G401 (cell line): ENCODE measurements at places on chromosomes 5 and 9. TPM values are rescaled to one million over a fixed set of nuclear protein-coding genes. Genes with fewer than 3 reads are reported as not detected.

The OTP gene
- not detected in 2 replicates for total RNA-seq

The BARHL1 gene
- not detected in 2 replicates for total RNA-seq

The ATP10B gene
- total RNA-seq = not detected in 2 replicates

The LECT2 gene
- total RNA-seq = not detected in 2 replicates

The PRR7 gene
- 19.5 and 30.8 TPM in 2 replicates for total RNA-seq

The TERT gene
- total RNA-seq = 0.85 and 1.5 TPM in 2 replicates

The SLC6A3 gene
- not detected in 2 replicates for total RNA-seq

The RETREG1 gene
- not detected in 2 replicates for total RNA-seq

The SLC36A2 gene
- total RNA-seq = not detected in 2 replicates

The C9orf153 gene
- 0.07 TPM in 1 of 2 replicates, not detected in the other for total RNA-seq

The TAS2R1 gene
- not detected in 2 replicates for total RNA-seq

The PCSK5 gene
- total RNA-seq = 4.9 and 5.3 TPM in 2 replicates

The PCDHAC1 gene
- 6.5 and 9.5 TPM in 2 replicates for total RNA-seq

The SHOC1 gene
- total RNA-seq = not detected in 2 replicates

The PCA3 gene
- not detected in 2 replicates for total RNA-seq

The INVS gene
- total RNA-seq = 18.6 and 27.0 TPM in 2 replicates

The CDC14B gene
- total RNA-seq = 20.1 and 23.5 TPM in 2 replicates

The LRRC19 gene
- not detected in 2 replicates for total RNA-seq

The IGFBPL1 gene
- 1.3 TPM in 1 of 2 replicates, not detected in the other for total RNA-seq

The BRD9 gene
- total RNA-seq = 47.8 and 68.7 TPM in 2 replicates

The ANKRD31 gene
- total RNA-seq = 1.8 and 2.8 TPM in 2 replicates

The LMX1B gene
- 53.5 and 89.1 TPM in 2 replicates for total RNA-seq

The GRIA1 gene
- total RNA-seq = not detected in 2 replicates

The FOXI1 gene
- not detected in 2 replicates for total RNA-seq

The FAM169A gene
- total RNA-seq = 247 and 301 TPM in 2 replicates

The FOXD4L3 gene
- not detected in 2 replicates for total RNA-seq

The CDKN2B gene
- 0.61 and 2.6 TPM in 2 replicates for total RNA-seq

The OCLN gene
- 3.3 and 7.8 TPM in 2 replicates for total RNA-seq

The PANK3 gene
- total RNA-seq = 30.7 and 44.6 TPM in 2 replicates

The ORM2 gene
- not detected in 2 replicates for total RNA-seq

The GFPT2 gene
- 1.2 and 2.4 TPM in 2 replicates for total RNA-seq

The DIPK1B gene
- total RNA-seq = 65.0 and 69.9 TPM in 2 replicates

The NR4A3 gene
- not detected in 2 replicates for total RNA-seq

The CCDC187 gene
- total RNA-seq = 0.55 and 0.61 TPM in 2 replicates

The SLC2A6 gene
- total RNA-seq = 5.5 and 6.8 TPM in 2 replicates

The C5orf58 gene
- not detected in 2 replicates for total RNA-seq

The PCDHGC5 gene
- total RNA-seq = 0.14 and 0.18 TPM in 2 replicates

The NUDT2 gene
- 27.5 and 50.5 TPM in 2 replicates for total RNA-seq

The NEK6 gene
- total RNA-seq = 26.6 and 41.2 TPM in 2 replicates

The TLE4 gene
- total RNA-seq = 65.7 and 78.6 TPM in 2 replicates

The CCL27 gene
- not detected in 2 replicates for total RNA-seq

The BSPRY gene
- total RNA-seq = 0.64 TPM in 1 of 2 replicates, not detected in the other

The N4BP3 gene
- 9.3 and 10.4 TPM in 2 replicates for total RNA-seq

The CETN3 gene
- 20.2 and 48.4 TPM in 2 replicates for total RNA-seq

The SPINK13 gene
- total RNA-seq = not detected in 2 replicates

The TAF11L10 gene
- total RNA-seq = not detected in 2 replicates

The ZFP62 gene
- total RNA-seq = 33.0 and 37.9 TPM in 2 replicates

The MLANA gene
- not detected in 2 replicates for total RNA-seq

The CBY3 gene
- not detected in 2 replicates for total RNA-seq

The CCDC192 gene
- total RNA-seq = not detected in 2 replicates

The LIFR gene
- total RNA-seq = 0.12 and 0.98 TPM in 2 replicates

The HMCN2 gene
- 0.07 TPM in 1 of 2 replicates, not detected in the other for total RNA-seq
